ENCODE measurements at places on chromosomes 16 and 17.

- DNase-seq, result no peak
These were observed 24.5 kb downstream of the GPR142 start for GRCh38 chr17:74391771-74392170.

- no peak for DNase-seq
These were observed 1.6 kb upstream of the ASPA start for GRCh38 chr17:3474212-3474611.

GRCh38 chr16:10362077-10362863 is 23.6 kb upstream of the ATF7IP2 start:
- DNase-seq, result no peak

GRCh38 chr16:14307527-14308367 is 236.6 kb downstream of the MRTFB start:
- DNase-seq, result no peak

- DNase-seq, result no peak
These were observed 2.5 kb upstream of the MRPS23 start for GRCh38 chr17:57852092-57852954.

DNA sequence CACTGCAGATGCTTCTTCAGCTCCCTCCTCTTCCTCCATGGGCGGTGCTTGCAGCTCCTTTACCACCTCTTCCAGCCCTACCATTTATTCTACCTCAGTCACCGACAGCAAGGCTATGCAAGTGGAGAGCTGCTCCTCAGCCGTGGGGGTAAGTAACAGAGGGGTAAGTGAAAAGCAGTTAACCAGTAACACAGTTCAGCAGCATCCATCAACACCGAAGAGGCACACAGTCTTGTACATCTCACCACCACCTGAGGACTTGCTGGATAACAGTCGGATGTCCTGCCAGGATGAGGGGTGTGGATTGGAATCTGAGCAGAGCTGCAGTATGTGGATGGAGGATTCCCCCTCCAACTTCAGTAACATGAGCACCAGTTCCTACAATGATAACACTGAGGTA is 79.3 kb downstream of the NQO1 start:
- no peak for DNase-seq

- DNase-seq, result no peak
These were observed 183.1 kb upstream of the CCL2 start for GRCh38 chr17:34071886-34072420.

GRCh38 chr17:11922638-11923037 is 74.6 kb downstream of the ZNF18 start:
- no peak for DNase-seq

DNA sequence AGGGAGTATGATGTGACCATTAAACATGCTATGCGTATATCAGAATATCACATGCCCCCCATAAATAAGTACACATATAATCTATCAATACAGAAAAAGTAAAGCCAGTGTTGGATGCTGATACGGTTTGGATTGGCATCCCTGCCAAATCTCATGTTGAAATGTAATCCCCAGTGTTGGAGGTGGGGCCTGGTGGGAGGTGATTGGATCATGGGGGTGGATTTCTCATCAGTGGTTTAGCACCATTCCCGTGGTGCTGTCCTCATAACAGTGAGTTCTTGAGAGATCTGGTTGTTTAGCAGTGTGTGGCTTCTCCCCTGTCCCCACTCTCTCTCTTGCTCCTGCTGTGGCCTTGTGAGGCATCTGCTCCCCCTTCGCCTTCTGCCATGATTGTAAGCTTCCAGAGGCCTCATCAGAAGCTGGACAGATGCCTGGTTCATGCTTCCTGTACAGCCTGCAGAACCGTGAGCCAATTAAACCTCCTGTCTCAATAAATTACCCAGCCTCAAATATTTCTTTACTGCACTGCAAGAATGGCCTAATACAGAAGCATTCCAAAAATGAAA is 88.9 kb downstream of the AATF start:
- no peak for DNase-seq

DNA sequence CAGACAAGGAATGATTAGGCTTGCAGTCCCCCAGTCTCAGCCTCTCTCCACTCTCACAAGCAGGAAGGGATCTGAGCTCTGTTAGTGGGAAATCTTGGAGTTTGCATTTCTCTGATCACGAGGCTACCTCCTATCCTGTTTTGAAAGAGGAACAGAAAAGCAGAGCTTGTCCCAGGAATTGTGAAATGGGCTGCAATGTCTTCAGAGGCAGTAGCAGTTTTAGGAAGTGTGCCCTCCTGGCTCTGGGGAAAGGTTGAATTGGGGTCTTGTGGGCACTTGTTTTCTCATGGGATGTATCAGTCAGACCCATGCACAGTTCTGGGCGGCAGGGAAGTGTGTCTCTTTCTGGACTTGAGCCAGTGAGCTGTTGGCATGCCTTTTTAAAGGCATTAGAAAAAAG is 22.8 kb downstream of the NUP85 start:
- no peak for DNase-seq

- no peak for DNase-seq
These were observed 98.8 kb upstream of the METRNL start for GRCh38 chr17:82980632-82981031.

GRCh38 chr16:80971819-80972218 is 34.9 kb downstream of the CMC2 start:
- DNase-seq, result no peak

DNA sequence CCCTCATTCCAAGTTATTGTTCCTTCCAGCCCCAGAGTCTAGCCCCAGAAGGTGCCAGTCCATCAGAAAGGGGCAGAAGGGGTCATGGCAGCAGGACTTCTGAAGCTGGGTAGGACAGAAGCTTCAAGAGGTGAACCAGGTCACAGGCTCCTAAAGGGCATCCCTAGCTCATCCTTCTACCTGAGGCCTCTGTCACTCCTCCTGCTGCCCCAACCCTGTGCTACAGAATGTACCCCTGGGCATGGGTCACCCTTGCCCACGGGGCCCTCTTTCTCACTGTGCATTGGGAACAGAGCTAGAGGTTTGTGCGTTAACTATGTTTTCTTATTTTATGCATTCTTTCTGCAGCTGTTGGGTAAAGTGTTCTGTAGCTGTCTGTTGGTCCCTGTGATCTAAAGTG is 46.5 kb downstream of the DNAH17 start:
- no peak for DNase-seq

DNA sequence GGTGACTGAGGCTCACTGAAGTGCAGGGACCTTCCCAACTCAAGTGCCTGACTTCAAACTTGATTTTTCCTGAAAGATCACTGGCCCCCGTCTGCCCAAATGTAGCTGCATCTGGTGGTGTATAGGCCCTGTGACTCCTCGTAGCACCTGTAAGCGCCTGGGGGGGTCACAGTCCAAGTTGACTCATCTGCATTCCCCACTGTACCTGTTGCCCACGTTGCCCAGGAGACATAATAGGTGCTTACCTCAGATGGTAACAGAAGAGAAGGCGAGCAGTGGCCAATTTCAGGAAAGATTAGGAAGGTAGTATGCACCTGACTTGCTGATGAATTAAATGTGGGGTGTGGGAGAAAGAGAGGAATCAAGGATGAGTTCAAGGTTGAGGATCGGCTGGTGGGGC is 44.1 kb upstream of the EMP2 start:
- no peak for DNase-seq

GRCh38 chr17:45907750-45908395 is 13.5 kb downstream of the MAPT start:
- DNase-seq, result no peak

DNA sequence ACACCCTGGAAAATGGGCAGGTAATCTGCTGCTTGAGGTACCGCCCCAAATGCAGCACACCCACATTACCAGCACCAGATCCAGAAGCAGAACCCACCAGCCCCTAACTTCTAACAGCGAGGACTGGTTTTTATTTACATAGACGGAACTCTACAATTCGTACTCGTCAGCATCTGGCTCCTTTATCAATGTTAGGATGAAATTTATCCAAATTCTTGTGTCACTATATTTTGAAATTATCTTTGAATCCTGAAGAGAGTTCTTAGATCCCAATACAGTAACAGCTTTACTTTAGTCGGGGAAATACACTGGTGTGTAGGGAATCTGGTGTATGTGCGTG is 332 bp upstream of the ALG1 start:
- DNase-seq, result no peak

- no peak for DNase-seq
These were observed 401.0 kb upstream of the ZFHX3 start for GRCh38 chr16:73448970-73449369.

DNA sequence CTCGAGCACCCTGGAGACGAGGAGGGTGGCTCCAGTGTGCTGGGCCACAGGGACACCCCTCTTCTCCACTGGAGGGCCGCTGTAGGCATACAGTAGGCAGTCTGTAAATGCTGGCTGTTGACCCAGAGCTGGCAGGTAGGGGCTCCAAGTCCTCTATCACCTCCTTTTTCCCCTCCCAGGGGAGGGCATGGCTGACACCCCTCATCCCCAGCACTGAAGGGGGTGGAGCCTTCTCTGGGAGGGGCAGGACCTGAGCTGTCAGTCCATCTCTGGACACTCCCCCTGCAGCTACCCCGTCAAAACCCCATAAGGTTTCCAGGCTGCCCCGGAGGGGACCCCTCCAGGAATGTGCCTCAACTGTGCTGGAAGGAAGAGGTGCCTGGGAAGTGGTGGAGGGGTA is 2.4 kb downstream of the KCNJ12 start:
- no peak for DNase-seq

DNA sequence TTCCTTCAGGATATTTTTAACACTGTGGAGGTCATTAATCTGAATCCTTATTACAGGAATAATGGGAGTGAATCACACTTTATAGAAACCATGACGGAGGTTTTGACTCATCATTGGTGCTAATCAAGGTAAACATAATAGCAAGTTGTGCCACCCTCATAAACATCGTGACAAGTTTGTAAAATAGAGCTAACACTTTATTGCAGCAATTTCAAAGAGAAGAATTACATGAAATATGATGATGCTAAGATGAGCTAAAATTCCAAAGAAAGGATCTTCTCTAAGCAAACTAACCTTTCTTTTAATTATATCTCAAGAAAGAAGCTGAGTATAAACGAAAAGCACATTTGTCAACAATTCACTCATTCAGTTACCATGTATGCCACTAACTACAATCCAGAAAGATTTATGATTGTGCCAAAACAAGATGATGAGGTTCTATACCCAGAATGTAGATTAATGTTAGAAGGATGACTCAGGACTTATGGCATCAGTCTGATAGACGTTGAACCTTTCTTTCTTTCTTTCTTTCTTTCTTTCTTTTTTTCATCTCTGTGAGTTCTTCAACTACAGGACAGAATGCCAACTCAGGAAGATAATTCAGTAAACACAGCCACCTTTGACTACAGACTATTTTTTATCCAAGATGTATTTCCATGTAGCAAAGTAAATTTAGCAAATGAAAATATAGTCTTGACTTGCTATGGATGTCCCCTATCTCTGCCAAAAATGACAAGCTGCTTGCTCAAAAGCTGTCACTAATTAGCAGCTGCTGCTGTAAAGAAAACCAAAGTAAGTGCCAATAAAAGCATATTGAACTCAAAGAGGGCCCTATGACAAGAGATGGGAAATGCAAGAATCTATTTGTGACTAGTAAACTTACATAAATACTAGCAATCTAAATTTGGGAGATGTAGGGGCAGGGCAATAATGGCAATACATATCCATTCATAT is 23.3 kb downstream of the STAT5B start:
- DNase-seq, result no peak

DNA sequence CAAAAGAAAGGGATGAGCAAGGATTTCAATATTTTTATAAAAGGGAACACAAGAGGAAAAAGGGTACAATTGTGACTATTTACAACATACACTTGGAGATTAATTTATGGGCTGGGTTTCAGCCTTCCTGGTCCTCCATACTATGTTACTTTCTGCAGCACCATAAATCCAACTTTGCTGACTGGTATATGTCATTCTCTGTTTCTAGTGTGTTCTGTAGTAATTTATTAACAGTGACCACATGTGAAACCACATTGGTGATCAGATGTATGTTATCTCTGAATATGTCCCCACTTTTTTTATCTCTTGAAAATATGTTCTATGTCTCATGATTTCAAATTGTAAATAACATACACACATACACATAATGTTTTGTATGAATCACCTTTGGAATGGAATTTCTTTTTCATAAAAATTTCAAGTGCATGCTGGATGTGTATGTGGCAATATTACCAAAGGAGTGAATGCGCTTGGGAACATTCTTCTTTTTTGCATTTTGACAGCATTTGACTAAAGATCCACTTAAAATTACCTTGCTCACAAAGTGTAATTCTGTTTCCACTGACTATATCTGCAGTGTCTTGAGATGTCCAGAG is 2.9 kb upstream of the LYRM9 start:
- DNase-seq, result no peak

- no peak for DNase-seq
These were observed 414.8 kb upstream of the C16orf82 start for GRCh38 chr16:26651884-26652283.

DNA sequence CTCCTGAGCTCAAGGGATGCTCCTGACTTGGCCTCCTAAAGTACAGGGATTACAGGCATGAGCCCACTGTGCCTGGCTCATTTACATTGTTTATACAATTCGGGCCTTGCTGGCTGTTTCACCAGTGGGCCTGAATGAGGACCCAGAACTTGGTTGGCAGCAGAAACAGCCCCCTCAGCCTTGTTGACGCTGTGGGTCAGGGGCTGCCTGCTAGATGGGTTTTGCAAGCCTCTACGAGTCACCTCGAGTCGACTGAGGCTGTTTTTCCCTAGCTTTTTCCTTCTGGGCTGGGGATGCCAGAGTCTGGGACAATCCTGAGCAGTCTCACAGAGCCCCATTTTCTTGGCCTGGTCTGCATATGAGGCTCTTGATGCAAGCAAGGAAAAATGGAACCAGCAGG is 16.1 kb downstream of the PPL start:
- DNase-seq, result no peak
